ENCODE measurements at places on chromosomes 12 and 14. TPM values are rescaled to one million over a fixed set of nuclear protein-coding genes. Genes with fewer than 3 reads are reported as not detected.

GRCh38 chr14:53999061-53999488 is 42.5 kb upstream of the BMP4 start:
- no peak for DNase-seq

- DNase-seq: no peak
Measured at GRCh38 chr14:21626491-21627230, 8.1 kb downstream of the OR10G2 start.

ATP2A2 gene
- polyA plus RNA-seq: 587 TPM

SENP1 gene
- polyA plus RNA-seq: 14.4 TPM

GXYLT1 gene
- polyA plus RNA-seq: 12.3 TPM

SLC17A8 gene
- 0.19 TPM for polyA plus RNA-seq

All from hindlimb muscle (tissue), 1 donor.